ENCODE measurements at places on chromosomes 7 and 10. TPM values are rescaled to one million over a fixed set of nuclear protein-coding genes. Genes with fewer than 3 reads are reported as not detected.

GRCh38 chr10:87761153-87761552, 56.9 kb downstream of the ATAD1 start:
- DNase-seq: no peak

CYP3A7 gene
- total RNA-seq: not detected

- DNase-seq: no peak
Measured at GRCh38 chr7:156943091-156944041, 6.1 kb upstream of the NOM1 start.

PDE6C gene
- not detected for total RNA-seq

DNA sequence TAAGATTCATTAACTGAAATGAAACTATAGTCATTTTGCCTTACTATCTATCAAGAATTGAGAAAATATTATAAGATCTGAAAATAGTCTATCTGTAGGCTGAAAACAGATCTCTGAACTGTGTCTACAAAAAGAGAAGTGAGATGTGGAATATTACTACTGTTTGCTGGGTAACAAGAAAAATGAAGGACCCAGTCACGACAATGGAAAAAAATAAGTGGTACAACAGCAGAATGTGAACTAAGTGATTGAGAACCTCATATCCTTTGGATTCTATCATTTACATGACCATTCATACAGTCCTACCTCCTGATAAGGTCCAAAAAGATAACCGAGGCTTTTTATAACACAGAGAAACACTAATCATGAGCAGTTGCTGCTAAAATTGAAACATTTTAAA, 94.3 kb downstream of the UBE2H start:
- no peak for DNase-seq
